ENCODE measurements at places on chromosomes 7 and 10. TPM values are rescaled to one million over a fixed set of nuclear protein-coding genes. Genes with fewer than 3 reads are reported as not detected.

Gene GDF10
- total RNA-seq, result not detected

GRCh38 chr7:32892521-32893206, 1.1 kb upstream of the KBTBD2 start:
- DNase-seq, result peak; percentile 36

GRCh38 chr7:92751902-92752901, 84.2 kb downstream of the CDK6 start:
- DNase-seq, result no peak

DNA sequence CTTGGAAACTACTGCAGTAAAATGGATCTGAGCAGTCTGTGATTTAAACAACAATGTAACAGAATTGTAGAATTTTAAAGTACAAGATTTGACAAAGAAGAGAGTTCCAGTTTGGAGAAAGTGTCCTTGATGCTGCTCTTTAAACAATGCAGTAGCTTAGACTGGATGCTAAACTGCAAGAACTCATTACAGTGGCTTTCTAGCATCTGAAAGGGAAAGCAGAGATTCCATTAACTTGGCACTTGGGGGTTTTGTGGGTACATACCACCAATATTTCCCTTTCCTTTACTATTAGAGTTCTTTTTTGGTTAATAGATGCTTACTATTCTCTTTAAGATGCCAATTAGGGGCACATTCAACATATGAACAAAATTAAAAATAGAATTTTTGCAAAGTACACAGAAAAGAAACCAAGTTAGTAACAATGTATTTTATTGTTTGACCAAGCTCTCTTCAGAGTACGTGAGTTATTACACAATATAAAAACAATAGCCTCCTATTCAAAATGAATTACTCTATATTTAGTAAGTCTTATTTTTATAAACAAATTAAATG, 11.9 kb downstream of the PSTK start:
- DNase-seq, result no peak

DNA sequence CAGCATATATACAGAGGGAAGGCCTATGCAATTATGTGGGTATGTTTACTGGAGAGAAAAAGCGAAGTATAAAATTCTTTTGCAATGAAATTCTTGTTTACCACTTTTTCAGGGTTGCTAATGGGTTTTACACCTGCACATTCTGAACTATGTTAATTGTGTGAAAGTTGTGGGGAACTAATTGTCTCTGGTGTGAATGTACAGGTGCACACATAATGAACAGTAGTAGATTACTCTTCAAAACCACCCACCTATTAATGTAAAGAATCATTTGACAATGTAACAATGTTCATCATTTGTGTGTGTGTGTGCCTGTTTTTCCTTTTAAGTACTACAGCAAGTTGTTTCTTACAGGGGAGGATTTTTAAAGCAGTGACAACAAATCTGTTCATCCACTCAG, 80.0 kb upstream of the FEZF1 start:
- DNase-seq, result no peak

DNA sequence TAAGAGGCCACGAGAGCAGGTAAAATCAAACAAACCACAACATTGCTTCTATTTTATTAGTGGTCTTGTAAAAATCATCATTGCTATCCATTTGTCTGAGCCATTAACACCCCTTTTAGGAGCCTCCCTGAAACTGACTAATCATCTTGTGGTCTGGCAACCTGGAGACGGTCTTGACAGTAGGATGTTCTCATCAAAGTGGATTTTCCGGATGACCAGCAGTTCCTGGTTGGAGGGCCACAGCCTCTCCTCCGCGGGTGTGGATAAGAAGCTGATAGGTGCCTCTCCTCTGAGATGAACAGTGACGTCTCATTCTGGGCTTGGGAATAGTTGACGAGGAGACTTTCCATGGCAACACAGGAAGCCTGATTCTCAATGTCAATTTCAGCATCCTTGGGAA, 490.7 kb downstream of the TYW1 start:
- no peak for DNase-seq

Measured in stomach (tissue), 19 donors.